Activated CD8-positive, alpha-beta memory T cell treated with anti-CD3 and anti-CD28 coated beads for 4 hours (primary cell): ENCODE measurements at places on chromosomes 7 and 10.

DNA sequence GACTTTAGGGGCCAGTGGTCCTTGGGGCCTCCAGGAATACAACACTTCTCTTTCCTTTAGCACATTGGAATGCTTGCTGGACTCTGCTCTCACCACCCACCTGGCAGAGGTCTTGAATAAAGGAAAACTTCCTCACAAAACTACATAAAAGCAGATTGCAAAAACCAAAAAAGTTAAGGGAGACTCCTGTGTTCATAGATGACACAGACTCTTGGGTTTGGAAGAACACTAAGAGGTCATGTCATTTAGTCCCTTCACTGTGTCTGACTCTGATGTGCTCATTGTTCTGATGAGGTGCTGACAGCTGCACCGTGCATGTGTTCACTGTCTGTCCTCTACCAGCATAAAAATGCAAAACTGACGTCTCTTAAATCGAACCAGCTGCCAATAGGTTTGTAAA lies 11.4 kb downstream of the BLNK start:
- DNase-seq, result no peak

DNA sequence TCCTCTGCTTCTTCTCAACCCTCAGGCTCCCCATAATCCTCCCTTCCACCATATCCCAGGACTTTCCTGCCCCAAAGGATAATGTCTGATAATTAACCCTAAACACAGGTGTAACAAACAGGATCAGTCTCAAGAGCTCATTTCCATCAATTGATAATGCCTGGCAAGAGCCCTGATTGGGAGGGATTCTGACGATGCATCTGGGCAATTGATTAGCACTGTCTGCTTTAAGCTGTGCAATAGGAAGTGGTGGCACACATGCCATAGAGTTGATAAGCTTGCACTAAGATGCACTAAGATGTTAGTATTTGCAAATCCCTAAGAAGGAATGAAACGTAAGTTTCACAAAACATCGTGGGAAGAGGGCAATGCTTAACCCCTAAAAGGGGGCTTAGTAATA lies 27.4 kb upstream of the EGR2 start:
- DNase-seq, result no peak

GRCh38 chr10:23280419-23281043 lies 64.1 kb downstream of the C10orf67 start:
- no peak for DNase-seq

GRCh38 chr10:114045136-114046086 lies 1.7 kb downstream of the ADRB1 start:
- DNase-seq, result no peak

DNA sequence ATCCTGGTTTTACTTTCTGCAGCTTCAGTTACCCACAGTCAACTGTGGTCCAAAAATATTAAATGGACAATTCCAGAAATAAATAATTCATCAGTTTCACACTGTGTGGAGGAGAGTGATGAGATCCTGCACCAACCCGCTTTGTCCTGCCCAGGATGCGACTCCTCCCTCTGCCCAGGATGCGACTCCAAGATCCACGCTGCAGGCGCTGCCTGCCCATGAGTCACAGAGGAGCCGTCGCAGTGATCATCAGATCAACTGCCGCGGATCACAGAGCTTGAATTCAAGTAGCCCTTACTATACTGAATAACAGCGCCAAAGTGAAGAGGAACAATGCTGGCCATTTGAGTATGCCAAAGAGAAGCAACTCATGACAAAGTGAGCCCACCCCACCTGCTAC lies 61.5 kb downstream of the GRB10 start:
- no peak for DNase-seq

DNA sequence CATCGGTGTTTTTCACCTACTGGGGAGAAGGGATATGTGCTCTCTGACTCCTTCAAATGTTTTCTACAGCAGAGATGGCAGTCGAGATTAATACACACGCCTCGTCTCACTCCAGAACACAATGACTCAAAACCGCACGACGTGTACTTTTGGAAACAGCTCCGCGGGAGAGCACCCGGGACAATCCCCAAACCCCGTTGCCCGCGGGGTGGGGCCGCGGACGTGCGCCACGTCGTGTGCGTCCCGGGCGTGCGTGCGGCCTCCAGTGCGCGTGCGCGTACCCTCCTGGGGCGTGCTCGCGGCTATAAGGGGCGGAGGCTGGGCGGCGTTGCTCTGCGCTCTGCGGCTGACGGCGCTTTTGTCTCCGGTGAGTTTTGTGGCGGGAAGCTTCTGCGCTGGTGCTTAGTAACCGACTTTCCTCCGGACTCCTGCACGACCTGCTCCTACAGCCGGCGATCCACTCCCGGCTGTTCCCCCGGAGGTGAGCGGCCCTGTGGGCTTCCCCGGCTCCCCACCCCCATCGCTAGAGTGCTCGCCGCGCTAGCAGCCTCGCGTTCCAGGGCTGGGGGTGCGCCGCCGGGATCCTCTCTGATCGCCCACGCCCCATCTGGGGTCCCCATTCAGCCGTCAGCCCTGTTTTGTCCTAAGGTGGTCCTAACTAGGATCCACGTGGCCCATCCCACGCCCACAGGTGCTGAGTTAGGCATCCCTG lies at the start of gene HILPDA:
HILPDA (plus strand) TSS at position 336 of the 712 bp plus-strand sequence. CDS start 1,391 bp downstream, outside the sequence.
- DNase-seq, result peak; percentile 87

GRCh38 chr7:47264021-47264651 lies 317.8 kb downstream of the TNS3 start:
- no peak for DNase-seq

DNA sequence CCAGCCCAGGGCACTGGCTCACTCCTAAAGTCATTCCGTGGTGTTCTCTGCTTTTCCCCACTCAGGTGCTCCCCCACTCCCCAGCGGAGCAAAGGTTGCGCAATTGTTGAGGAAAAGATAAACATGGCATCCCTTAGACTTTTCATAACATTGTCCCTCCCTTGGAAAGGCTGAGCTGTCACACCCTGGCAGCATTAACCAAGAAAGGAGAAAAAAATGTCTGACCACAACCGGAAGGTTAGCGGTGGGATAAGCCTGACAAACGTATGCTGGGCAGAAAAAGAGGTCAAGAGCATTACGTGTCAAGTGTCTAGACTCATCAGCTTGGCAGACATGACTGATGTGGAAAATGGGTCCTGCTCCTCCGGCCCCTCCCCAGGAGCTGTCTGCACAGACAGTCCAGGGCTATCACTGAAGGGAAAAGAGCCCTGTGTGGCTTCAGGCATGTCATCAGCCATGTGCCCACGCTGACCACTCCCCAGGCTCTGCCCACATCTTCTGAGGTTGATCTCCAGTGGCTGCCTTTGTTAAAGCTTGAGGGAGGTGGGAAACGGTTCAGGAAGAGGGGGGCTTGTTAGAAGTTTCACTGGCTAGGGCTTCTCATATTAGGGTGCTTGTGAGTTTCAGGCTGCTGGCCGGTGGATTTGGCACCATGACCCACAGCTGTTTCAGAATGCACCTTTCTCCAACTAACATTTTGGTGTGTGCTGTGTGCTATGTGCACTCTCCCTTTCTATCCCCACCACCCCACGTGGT lies 30.1 kb downstream of the BTBD16 start:
- DNase-seq, result no peak

DNA sequence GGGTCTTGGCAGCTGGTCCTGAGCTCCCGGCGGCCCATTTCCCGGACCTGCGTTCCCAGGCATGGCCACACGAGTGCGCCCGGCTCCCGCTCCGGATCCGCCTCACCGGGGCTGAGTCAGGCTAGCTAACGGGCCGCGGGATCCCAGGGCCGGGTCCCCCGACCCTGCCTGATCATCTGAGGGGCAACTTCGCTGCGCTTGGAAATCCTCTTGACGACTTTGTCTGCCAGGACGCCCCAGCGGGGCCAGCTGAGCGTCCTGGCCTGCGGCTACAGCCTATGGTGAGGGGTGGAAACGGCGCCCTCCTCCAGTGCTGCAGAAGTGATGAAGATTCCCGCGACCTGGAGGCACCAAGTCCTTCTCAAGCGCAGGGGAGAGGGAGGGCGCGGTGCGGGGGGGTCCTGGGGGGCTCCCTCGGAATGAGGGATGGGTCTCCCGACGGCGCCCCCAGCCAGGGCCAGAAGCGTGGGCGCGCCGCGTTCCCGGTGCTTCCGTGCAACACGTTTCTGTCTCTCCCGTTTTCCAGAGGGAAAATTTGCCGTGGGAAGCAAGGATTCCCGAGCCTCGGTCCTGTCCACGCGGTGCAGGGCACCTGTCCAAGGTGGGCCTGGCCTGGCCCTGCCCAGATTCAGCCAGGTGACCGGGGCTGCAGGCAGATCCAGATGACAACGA lies 212.4 kb downstream of the CCSER2 start:
- DNase-seq, result peak; percentile 38

DNA sequence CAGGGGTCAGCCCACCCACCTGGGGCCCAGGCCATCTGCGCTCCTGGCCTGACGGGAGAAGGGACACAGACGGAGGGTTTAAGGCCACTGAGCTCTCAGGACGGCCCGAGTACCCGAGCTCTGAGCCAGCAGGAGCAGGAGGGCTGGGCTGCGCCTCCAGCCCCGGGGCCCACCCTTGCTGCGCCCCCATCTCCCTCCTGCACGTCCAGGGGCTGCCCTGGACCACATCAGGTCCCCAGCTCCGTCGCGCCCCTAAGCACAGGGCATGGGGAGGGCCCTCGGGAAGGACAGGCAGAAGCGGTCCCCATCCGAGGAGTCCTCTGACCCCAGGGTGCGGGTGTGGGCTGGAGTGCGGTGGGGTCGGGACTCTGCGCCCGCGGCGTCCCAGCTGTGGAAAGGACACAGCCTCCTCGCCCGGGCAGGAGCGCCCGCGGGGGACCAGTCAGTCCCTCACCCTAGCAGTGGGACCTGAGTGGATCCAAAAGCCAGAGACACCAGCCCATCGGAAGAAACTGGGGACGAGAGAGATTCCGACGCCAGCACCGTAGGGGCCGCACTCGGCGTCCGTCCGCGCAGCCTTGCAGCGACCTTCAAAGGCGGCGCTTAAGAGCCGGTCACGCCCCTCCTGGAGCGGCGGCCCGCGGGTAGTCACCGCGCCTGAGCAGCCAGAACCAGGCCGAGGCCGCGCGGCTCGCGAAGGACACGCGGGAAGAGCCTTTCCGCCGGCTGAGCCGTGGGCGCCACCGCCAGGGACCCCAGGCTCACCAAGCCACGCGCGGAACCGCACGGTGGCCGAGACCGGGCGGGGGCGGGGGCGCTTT lies 15.9 kb downstream of the CAMK2B start:
- no peak for DNase-seq

- DNase-seq, result no peak
Observed at GRCh38 chr7:129066290-129067131, 11.6 kb upstream of the TNPO3 start.

DNA sequence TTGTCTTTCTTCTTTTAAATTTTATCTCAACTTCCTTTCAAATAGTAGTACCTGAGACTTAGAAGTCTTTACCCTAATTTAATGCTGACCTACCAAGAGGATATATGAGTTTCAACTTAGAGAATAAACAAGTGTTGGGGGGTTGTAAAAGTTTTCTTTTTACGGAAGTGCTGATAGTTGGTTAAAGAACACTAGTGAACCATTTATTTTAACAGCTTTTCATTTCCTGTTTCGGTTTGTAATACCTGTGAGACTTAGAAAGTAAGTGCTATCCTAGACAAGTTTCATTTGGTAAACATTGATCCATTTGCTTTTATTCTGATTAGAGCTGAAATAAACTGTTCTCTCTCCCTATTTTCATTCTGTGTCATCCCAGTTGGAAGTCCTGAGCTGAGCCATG lies 683.1 kb upstream of the SORCS1 start:
- DNase-seq, result no peak

- no peak for DNase-seq
Observed at GRCh38 chr10:72687035-72687434, 4.9 kb upstream of the MCU start.

DNA sequence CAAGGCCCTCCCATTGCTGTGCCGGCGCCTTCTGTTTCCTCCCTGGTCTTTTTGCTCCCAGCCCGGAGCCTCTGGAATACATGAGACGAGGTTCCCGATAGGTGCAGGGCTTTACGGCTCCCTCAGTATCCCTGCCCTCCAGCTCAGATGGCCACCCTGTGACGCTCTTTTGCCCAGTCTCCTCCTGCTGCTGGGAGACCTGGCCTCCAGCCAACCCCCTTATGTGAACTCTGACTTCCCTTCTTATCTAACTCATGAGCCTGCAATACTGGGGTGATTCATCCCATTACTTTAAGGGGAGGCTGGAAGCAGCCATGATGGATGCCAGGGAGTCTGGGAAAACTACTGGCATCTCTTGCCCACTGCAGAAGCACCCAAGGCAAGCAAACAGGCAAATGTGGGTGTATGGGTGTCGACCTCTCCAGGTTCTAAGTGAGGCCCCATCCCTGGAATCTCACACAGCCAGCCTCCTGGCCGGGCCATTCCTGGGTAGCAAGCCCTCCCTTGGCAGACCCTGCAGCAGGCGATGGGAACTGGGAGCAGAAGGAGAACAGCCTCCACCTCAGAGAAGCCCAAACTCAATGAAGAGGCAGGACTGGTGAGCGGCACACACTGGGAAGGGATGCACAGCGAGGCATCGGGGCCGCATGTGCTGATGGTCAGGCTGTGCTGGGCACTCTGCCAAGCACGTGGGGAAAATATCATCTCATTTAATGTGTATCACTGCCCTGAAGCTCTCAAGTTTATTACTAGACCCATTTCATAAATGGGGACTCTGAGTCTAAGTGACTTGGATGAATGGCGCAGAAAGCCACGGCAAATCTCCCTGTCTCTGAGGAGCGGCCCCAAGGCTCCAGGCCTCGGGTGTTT lies 97.5 kb downstream of the FAM53B start:
- DNase-seq, result no peak

DNA sequence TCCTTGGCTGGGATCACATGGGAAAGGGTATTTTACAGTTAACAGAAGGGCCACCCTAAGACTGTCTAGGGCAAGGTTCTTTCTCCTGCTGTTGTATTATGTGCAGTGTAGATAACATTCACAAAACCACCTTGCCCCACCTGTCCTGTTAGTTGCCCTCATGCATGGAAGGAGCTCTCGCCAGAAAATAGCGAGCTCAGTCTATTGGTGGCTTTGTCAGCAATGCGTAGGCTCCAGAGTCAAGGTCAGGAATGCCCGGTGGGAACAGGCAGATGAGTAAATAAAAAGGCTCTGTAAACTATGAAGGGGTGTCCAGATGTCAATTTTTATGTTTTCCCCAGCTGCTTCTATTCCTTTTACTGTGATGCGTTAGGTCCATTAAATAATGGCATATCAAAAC lies 107.1 kb upstream of the WDR11 start:
- DNase-seq, result no peak

GRCh38 chr7:5541087-5541992 lies 117.7 kb upstream of the TNRC18 start:
- no peak for DNase-seq

GRCh38 chr7:2652736-2653060 lies 20.9 kb downstream of the TTYH3 start:
- DNase-seq, result no peak
